EL (cell line): ENCODE measurements at places on chromosomes 6 and 20.

- DNase-seq, result peak; percentile 61
Observed at GRCh38 chr20:1341561-1342265, 12.8 kb upstream of the SDCBP2 start.

DNA sequence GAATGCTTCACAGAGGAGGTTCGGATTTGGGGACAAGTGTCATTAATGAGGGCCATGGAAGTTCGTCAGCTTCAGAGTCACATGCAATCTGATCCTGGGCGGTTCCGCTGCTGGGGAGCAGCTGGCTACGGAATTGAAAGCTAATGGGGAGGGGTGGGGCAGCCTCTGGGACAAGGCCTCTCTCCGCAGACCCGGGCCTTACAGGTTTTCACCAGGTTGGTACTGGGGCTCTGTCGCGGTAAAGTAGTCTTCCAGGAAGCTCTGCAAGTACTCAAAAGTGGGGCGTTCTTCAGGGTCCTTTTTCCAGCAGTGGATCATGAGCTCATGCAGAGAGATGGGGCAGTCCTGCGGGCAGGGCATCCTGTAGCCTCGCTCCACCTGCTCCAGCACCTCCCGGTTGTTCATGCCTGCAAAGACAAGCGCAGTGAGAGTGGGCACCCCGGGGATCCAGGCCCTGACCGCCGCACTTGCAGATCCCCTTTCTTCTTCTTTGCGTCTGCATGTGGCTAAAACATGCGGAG is 55.9 kb upstream of the TRAF3IP2 start:
- DNase-seq, result no peak

- DNase-seq, result no peak
Observed at GRCh38 chr20:62913043-62913630, 13.2 kb downstream of the DIDO1 start.

DNA sequence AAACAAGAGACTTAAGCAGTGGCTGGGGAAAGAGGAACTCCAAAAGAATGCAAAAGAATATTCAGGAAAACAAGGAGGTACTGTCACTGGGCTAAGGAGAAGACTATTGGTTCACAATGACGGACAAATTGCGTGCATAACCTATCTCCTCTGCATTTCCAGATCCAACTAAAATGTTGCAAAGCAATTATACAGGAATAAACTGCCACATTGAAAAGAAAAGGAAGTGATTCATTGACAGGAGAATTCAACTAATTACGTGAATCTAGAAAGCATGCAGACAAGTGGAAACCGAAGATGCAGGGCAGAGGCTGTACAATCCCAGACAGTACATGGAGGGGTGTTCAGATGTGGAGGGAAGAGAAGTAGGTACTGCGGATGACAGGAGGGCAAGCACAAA is 152.8 kb upstream of the RIPOR2 start:
- peak; percentile 43 for DNase-seq

DNA sequence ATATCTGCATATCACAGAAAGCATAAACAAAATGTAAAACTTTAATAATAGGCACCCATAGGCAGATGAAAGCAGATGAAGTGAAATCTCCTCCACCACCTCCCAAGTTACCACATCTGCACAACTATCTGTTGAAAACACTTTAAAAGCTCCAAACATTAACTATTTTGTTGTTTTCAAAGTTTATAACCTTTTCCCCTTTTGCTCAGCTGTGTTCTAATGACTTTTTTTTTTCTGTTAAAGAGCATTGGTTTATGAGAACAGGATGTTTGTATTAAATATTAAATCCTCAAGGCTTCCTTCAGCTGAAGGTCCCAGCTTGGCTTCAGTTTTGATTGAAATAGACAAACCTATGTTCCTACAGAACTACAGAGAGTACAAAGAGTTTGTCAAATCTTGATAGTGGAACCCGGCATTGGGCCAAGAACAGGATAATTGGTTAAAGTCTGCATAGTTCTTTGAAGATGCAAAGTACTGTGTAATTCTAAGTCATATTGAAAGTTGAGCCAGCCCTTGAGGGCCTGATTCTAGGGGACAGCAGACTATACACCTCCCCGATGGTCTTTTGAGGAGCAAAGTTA is 255.1 kb upstream of the JAG1 start:
- peak; percentile 17 for DNase-seq
